T-cell (primary cell): ENCODE measurements at places on chromosomes 1 and 21. TPM values are rescaled to one million over a fixed set of nuclear protein-coding genes. Genes with fewer than 3 reads are reported as not detected.

GRCh38 chr1:218600968-218601367 is 255.8 kb downstream of the TGFB2 start:
- DNase-seq, result no peak
- no peaks in the 10 kb centered on the region for H3K4me1 ChIP-seq
- no peak overlapping the region for H3K4me3 ChIP-seq
- H3K36me3 ChIP-seq, result no peaks in the 10 kb centered on the region

Gene SH2D1B
- 0.66 TPM for total RNA-seq

DNA sequence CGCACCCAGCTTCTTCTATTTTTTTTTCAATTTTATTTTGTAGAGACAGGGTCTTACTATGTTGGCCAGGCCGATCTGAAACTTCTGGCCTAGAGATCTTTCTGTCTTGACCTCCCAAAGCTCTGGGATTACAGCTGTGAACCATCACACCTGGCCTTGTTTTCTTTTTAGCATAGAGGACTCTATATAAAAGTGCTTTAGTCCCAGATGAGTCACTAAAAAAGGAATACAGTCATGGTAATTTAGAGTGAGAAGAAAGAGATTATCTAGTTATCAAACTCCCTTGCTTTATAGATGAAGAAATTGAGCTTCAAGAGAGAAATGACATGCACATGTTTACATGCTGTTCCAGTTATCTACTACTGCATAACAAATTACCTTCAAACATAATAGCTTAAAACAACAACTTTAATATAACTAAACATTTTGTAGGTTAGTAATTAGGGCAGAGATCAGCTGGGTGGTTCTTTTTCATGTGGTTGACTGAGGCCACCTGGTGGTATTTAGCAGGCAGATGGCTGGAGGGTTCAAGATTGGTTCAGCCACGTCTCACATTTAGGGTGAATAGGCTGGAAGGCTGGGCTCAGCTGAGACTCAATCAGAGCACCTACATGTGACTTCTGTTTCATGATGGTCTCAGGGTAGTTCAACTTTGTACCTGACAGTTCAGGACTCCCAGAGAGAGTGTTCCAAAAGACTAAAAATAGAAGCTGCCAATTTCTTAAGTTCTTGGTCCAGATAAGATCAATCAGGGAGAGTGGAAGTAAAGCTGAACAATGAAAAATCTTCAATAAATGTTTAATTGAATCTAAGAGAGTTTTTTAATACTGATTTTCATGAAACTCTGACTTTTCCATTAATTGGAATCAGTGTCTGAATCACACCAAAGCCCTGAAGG is 16.9 kb upstream of the MTF2 start:
- no peaks in the 10 kb centered on the region for H3K27me3 ChIP-seq
- H3K36me3 ChIP-seq, result no peaks in the 10 kb centered on the region
- DNase-seq, result peak; percentile 33
- no peak overlapping the region for H3K4me3 ChIP-seq

DNA sequence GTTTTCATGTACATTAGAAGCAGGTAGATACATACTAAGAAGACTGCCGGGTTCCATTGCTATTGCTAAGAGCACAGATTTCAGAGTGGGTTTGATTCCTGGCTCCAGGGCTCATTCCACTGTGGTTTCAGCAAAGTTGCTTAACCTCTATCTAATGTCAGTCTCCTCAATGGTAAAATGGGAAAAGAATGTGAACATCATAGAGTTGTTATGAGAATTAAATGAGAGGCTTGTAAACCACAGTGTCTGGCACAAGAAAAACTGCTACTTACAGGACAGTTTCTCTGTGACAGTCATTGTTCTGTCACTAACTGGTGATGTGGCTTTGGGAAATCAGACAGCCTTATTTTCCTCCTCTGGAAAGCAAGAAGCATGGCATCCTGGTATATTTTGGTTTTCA is 10.7 kb upstream of the PLXNA2 start:
- H3K36me3 ChIP-seq, result no peaks in the 10 kb centered on the region
- H3K27me3 ChIP-seq, result no peaks in the 10 kb centered on the region
- DNase-seq, result no peak

GRCh38 chr1:237999426-238000052 is 108.8 kb upstream of the ZP4 start:
- H3K4me1 ChIP-seq, result no peaks in the 10 kb centered on the region
- no peaks in the 10 kb centered on the region for H3K27me3 ChIP-seq
- H3K36me3 ChIP-seq, result no peaks in the 10 kb centered on the region
- no peak overlapping the region for H3K27ac ChIP-seq
- no peak overlapping the region for H3K4me3 ChIP-seq

Gene OR2T12
- total RNA-seq, result not detected

Gene KIF26B
- total RNA-seq, result not detected

Gene DMRTA2
- not detected for total RNA-seq

Gene CFHR1
- 0.41 TPM for total RNA-seq

Gene PIGV
- 24.0 TPM for total RNA-seq

DNA sequence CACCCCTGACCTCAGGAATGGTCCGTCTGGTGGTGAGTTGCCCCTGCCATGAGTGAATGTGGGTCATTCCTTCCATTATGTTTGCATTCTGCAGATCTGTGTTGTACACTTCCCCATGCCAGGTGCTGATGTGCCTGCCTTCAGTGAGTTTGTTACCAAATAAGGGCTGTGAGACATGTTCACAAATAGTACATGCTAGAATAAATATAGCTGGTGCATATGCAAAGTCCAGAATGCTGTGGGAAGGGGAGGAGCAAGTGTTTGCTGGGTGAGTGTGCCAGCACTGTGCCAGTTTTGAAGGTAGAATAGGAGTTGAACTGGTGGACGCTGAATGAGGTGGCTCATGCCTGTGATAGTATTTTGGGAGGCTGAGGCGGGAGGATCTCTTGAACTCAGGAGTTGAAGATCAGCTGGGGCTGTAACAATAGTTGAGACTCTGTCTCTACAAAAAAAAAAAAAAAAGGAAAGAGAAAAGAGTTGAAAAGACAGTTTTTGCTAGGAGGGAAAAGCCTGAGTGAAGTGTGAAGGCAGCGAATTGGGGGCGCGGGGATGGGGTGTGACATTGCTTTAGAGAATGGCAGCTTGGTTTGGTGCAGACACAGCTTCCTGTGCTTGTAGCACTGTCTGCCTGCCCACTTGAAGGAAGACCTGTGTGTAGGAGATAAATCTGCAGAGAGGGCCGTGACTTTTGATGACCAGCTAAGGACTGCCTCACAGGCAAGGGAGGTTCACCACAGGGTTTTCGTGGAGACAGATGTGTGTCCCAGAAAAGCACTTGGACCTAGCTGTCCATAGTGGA is 61.1 kb downstream of the LGR6 start:
- no peak for DNase-seq
- H3K27ac ChIP-seq, result no peak overlapping the region
- H3K36me3 ChIP-seq, result no peaks in the 10 kb centered on the region
- H3K27me3 ChIP-seq, result no peaks in the 10 kb centered on the region
- no peaks in the 10 kb centered on the region for H3K4me1 ChIP-seq
- no peak overlapping the region for H3K4me3 ChIP-seq

GRCh38 chr21:41678016-41678923 is 88.6 kb downstream of the RIPK4 start:
- no peak for DNase-seq
- no peaks in the 10 kb centered on the region for H3K36me3 ChIP-seq
- no peaks in the 10 kb centered on the region for H3K4me1 ChIP-seq
- H3K27me3 ChIP-seq, result no peaks in the 10 kb centered on the region
- H3K4me3 ChIP-seq, result no peak overlapping the region

GRCh38 chr1:154694995-154695394 is 87.0 kb upstream of the ADAR start:
- H3K27me3 ChIP-seq, result peaks cover 10% of the 10 kb centered on the region
- H3K4me3 ChIP-seq, result no peak overlapping the region
- H3K27ac ChIP-seq, result no peak overlapping the region
- H3K36me3 ChIP-seq, result no peaks in the 10 kb centered on the region
- no peak for DNase-seq

GRCh38 chr1:206955476-206956451 is 9.5 kb upstream of the PIGR start:
- H3K27ac ChIP-seq, result no peak overlapping the region
- no peaks in the 10 kb centered on the region for H3K4me1 ChIP-seq
- no peaks in the 10 kb centered on the region for H3K27me3 ChIP-seq
- DNase-seq, result no peak

- no peak overlapping the region for H3K4me3 ChIP-seq
- DNase-seq, result no peak
- no peak overlapping the region for H3K27ac ChIP-seq
- no peaks in the 10 kb centered on the region for H3K27me3 ChIP-seq
Observed at GRCh38 chr1:61270761-61271411, 188.5 kb downstream of the NFIA start.

GRCh38 chr1:203039609-203040512 is 13.6 kb downstream of the PPFIA4 start:
- no peaks in the 10 kb centered on the region for H3K36me3 ChIP-seq
- H3K27ac ChIP-seq, result no peak overlapping the region
- H3K4me1 ChIP-seq, result no peaks in the 10 kb centered on the region
- no peak overlapping the region for H3K4me3 ChIP-seq

DNA sequence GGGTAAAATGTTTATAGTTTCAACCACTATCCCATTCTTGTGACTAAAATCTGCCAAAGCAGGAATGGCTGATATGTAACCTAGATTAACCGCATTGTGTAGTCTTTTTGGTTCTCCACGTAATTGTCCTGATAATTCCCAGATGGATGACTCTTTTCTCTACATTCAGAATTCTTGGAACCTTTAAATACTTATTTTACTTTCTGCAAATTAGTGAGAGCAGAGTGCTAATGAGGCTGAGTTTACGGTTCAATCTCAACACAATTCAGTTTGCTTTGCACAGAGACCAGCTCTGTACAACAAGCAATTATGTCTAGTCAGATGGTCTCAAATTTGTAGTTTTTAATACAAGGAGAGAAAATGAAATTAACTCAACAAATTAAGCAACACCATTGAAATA is 9.1 kb downstream of the CRB1 start:
- no peaks in the 10 kb centered on the region for H3K27me3 ChIP-seq
- H3K4me1 ChIP-seq, result no peaks in the 10 kb centered on the region
- no peak overlapping the region for H3K27ac ChIP-seq
- no peak overlapping the region for H3K4me3 ChIP-seq
- H3K36me3 ChIP-seq, result no peaks in the 10 kb centered on the region

Gene FCMR
- 337 TPM for total RNA-seq
